Ureter (tissue), 1 donor: ENCODE measurements at places on chromosomes 7 and 10.

GRCh38 chr7:135853499-135853898 is 104.9 kb upstream of the FAM180A start:
- no peak for DNase-seq

DNA sequence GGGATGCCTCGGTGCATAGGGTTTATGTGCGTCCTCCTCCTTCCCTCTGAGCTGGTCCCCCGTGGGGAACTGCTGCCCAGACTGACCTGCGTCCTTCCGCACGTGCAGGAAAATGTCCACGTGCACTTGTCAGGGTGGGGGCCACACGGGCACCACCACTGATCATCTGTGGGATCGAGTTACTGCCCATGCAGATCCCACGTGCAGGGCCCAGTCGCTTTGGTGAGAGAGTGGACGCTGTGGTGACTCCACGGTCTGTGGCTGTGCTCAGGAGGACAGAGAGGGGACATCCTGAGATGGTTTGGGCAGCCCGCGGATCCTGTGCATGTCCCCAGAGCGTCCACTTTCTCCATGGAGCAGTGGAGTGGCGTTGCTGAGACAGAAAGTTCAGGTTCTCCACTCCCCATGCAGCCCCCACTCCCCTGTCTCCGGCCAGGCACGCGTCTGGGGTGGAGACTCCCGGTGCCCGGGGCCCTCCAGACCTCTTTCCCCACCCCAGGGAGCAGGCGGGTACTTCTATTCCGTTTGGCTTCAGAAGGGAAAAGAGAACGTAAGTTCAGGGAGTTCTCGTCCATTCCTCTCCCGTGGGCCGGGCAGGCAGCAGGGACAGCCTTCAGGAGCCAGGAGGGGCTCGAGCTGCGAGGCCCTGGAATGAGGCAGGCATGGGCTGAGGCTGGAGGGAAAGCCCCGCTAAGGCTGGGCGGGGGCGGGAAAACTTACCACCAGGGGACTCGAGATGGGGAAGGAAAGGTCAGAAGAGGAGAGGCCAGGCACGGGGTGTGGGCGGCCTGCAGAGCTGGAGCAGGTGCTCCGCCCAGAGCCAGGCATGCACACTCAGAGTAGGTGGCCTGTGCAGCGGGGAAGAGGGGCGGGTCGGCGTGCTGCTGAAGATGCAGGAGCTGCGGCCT is 59.9 kb downstream of the EGFR start:
- DNase-seq = no peak

DNA sequence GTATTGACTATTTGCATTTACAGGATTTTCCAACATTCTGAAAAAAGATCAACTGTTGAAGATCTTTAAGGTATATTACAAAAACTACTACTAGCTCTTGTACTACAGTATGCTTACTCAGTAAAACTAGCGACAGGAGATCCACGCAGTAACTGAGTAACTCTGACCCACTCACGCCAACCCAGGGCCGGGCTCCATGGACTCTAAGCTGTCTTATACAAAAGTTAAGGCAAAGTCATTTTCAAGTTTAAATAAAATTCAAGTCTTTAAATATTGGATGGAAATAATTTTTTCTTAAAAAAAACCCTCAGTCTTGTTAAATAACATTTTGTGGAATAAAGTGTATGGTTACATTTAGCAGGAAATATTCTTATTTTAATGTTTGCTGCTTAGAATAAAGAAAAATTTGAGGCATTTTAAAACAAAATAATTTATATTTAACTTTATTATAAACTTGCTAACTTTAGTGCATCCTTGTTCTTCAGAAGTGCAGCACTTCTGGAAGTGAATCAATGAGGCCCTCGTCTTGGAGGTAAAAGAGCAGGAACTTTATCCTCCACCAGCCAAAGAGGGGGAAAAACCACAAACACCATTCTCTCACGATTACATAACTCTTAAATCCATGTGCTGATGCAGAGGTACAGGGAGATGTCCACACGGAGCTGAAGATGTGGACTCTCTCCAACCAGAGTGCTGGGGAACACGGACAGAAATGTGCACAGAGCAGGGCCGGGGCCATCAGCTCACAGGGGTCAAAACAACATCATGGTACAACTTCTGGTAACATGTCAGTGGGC is 119.9 kb downstream of the LARP4B start:
- no peak for DNase-seq

GRCh38 chr7:28036696-28037095 is 143.9 kb downstream of the JAZF1 start:
- DNase-seq = no peak

- no peak for DNase-seq
Measured at GRCh38 chr7:151088856-151089699, 2.8 kb downstream of the AGAP3 start.

- no peak for DNase-seq
Measured at GRCh38 chr7:26657206-26657641, 207.2 kb downstream of the SKAP2 start.

DNA sequence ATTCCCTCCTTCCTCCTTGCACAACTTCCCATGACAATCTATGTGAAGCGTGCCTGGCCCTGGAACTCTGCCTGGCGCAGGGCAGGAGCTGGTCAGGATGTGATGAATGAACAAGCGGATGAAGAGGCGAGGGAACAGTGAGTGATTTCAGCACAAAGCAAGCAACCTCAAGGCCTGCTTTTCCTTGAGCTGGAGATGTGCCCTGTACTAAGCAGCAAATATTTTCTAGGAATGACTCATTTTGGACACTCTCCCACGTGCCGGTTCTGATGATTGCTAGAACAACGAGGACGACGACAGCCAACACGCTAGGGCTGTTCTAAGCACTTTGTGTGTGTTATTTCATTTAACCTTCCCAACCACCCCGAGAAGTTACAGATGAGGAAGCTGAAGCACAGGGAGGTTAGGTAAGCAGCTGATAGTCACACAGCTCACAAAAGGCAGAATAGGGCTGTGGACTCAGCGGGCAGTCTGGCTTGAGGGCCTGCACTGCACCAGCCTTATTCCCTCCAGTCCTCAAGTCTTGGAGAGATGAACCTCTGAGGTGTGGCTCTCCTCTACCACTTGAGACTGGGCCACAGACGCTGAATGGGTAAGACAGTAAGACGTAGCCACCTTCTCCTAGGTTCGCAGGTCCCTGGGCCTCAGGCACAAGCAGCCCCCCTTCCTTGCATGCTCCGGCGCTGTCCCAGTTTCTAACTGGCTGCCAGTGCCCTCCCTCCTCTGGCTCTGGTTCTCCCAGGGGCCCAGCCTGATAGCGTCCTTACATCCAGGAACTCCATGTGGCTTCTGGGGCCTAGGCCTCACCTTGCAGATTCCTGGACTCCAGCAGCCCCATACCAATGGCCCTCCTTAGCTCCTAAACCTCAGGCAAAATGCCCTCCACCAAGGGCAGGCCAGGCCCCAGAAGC is 59.0 kb downstream of the YKT6 start:
- DNase-seq = peak; percentile 56

DNA sequence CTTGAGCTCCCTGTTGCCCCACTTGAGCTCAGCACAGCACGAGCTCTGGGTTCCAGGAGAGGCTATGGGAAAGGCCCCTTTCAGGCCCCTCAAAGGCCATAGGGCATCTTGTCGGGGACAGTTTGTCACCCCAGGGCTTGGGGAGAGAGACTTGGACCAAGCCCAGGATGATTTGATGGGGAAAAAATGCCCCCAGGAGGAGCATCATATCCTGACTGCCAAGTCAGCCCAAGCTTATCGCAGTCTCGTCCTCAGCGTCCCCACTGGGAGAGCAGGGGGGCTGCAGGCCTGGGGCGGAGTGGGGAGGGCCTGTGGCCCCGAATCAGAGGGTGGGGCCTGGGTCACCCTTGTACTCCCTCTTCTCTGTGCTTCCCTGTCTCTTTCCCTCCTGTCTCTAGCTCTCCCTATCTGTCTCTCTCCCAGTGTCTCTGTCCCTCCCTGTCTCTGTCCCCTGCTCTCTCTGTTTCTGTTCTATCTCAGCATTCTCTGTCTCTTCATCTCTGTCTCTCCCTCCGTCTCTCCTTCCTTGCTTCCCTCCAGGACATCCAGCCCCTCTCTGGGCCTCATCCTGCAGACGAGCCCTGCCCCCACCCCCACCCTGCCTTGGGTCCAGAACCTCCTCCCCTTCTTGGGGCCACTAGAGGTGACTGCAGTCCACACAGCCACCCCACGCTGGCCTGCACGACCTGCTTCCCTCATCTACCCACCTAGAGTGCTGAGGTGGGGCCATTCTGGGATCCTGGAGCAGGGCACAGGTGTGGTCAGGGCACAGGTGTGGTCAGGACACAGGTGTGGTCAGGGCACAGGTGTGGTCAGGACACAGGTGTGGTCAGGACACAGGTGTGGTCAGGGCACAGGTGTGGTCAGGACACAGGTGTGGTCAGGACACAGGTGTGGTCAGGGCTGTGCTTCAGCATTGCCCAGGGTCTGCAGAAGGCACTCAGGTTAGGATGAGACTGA is 17.3 kb upstream of the GRIFIN start:
- no peak for DNase-seq

GRCh38 chr10:12844811-12845483 is 156.6 kb downstream of the CCDC3 start:
- DNase-seq = peak; percentile 59

DNA sequence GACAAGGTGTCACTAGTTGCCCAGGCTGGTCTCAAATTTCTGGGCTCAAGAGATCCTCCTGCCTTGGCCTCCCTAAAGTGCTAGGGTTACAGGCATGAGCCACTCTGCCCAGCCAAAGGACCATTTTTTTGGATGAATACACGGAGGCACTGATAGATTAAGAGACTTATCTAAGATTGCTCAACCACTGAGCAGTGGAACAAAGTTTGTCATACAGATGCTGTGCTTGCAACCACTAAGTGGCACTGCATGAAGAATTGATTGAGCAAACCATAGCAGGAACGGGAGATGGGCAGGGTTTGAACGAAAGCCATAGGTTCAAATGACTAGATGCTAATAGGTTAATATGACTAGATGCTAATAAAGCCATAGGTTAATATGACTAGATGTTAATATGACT is 61.1 kb downstream of the EBLN1 start:
- no peak for DNase-seq

- DNase-seq = no peak
Measured at GRCh38 chr10:2604891-2605290, 462.5 kb upstream of the PFKP start.

DNA sequence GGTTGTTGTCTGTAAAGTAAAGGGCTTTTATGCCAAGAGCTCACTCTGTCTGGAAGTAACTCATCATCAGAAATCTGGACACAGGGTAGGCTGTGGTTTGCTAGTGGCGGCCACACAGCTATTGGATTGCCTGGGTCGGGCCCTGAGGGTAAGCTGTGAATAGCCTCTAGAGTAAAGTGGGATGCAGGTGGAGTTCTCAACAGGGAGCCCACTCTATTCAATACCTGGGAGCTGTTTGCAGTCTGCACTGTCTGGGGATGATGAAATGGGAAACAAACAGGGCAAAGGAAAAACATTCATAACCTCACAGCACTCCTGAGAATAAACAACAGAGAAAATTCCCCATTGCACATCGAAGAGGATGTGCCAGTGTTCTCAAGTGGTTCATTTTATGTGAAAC is 582.6 kb downstream of the CALN1 start:
- DNase-seq = no peak

- DNase-seq = no peak
Measured at GRCh38 chr7:48355346-48355745, 184.1 kb downstream of the ABCA13 start.
